ENCODE measurements at places on chromosomes 13 and 19.

DNA sequence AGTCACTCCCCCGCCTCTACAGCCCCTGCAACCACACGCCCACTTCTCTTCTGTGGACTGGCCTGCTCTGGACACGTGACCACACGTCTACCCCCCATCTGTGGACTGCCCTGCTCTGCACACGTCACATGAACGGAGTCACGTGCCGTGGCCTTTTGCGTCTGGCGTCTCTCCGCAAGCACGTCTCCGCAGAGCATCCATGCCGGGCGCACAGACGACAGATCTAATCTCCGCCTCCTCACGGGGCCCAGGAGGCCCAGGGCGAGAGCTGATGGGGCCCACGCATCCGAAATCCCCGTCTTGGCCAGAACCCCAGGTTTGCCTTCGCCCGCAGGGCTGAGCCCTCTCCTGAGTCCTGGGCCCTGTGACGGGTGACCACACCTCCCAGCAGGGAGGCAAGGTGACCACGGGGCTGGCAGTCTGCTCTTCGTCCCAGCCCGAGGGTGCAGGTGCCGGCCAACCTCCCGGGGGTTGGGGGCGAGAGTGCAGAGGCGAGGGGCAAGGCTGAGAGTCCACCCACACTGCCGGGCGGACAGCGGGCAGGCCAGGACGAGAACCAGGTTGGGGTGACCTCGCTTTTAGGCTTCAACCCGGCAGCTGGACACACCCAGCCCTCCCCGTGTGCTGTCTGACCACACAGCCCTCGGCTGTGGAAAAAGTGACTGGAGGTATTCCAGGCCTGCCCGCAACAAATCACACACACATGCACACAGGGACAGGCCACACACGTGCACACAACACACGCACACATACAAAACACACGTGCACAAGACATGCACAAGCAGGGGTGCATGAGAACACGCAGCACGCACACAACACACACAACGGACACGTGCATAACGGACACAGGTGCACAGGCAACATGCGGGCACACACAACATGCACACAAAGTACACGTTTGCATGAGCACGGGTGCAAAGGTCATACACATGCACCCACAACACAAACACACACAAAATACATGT is 3.9 kb downstream of the SBNO2 start:
- DNase-seq = no peak

GRCh38 chr19:45016388-45017314 is 15.4 kb downstream of the RELB start:
- peak; percentile 57 for DNase-seq

DNA sequence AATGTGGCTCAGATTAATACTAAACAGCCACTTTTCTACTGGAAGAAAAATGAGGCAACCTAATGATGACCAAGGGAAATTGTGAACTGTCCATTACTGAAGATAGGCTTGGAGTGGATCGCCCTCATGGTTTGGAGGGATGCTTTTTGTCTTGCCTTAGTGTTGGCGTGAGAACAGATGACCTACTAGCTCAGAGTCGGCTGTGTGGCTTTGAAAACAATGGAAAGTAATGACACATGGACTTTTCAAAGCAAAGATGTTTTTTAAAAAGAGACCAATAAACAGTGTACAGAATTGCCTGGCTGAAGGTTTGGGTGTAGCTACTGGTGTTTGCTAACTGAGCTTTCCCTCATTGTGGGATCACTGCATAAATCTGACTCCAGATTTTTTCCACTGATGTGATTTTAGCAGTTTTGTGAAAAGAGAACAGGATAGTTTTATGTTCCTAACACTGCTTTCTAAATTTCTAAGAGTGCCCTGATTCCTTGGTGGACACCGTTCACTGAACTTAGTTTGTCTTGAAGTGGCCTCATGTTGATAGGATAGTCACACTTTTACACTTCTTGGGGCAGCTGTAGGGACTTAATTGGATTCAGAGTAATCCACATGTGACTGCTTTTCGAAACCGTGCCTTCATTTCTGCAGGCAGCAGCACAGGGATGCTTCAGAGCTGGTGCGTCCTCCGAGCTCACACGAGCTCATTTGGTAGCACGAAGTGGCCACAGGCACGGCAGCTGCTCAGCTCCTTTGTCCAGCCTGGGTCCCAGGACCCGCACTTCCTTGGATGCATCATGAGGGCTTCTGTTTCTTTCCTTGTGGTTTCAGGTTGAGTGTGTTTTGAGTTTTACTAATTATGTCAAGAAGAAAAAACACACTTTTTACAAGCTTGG is 4.3 kb downstream of the CEBPG start:
- DNase-seq = no peak

- DNase-seq = no peak
Observed at GRCh38 chr19:28169168-28169887, 1043.6 kb downstream of the UQCRFS1 start.

- no peak for DNase-seq
Observed at GRCh38 chr13:67232384-67232783, 2.2 kb upstream of the PCDH9 start.

DNA sequence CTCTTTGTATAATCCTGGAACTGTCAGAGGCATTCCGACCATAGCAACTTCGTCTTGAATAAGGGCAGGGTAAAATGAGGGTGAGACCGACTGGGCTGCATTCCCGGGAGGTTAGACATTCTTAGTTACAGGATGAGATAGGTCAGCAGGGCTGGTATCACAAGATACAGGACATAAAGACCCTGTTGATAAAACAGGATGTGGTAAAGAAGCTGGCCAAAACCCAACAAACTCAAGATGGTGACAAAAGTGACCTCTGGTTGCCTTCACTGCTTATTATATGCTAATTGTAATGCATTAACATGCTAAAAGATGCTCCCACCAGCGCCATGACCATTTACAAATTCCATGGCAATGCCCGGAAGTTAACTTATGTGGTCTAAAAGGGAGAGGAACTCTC is 27.7 kb upstream of the MBNL2 start:
- no peak for DNase-seq

- DNase-seq = no peak
Observed at GRCh38 chr13:84923831-84924230, 875.4 kb downstream of the SLITRK6 start.

GRCh38 chr19:32373585-32374295 is 28.3 kb downstream of the ZNF507 start:
- no peak for DNase-seq

DNA sequence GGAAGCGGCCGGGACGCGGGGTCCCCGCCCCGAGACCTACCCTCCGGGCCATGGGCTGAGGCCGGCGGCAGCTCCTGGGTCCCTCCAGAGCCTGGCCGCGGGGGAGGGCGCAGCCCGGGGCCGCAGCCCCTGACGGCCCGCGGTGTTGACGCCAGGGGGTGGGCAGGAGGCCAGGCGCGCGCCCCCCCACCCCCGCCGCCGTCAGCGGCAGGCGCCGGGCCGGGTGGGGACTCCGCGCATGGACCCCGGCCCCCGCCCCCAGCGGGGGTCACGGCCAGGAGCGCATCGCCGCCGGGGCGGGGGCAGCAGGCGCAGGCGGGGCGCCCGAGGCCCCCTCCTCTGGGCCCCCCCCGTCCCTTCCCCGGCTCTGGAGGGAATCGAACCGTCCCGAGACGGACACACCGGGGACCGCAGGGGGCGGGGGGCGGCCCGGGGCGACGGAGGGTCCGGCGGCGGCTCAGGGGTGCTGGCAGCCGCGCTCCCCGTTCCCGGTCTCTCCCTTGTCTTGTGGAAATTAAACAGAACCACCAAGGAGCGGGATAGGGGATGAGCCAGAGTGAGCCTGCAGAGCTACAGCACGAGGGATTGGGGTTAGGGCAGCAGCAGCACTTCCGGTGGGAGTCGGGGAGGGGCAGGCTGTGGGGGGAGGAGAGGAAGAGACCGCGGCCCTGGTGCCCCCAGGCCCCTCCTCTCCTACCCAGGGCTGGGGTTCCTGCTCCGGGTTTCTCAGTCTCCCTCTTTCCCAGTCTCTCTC is at the start of gene MEIS3:
MEIS3 (minus strand) TSS at position 498 of the 754 bp plus-strand sequence; CDS start at position 52, 446 bp downstream.
- no peak for DNase-seq

GRCh38 chr19:17097593-17098126 is 22.1 kb downstream of the MYO9B start:
- peak; percentile 40 for DNase-seq

DNA sequence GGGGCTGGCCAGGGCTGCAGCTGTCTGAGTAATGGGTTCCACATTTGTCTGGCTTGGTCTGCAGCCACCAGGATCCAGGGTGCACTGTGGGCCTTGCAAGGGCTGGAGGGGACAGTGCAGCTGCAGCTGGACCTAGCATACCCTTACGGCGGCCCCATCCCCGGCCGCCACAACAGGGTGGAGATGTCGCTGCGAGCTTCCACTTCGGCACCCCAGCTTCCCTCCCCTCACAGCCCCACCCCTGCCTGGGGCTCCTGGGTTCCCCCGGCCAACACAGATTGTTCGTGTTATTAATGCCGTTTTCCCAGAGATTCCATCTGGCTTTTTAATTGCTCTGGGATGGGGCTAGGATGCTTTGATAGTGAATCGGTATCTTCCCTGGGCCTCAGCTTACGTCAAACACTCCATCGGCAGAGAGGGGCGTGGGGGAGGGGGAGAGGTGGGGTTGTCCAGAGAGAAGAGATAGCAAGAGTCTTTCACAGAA is 5.8 kb downstream of the CEBPA start:
- DNase-seq = no peak

DNA sequence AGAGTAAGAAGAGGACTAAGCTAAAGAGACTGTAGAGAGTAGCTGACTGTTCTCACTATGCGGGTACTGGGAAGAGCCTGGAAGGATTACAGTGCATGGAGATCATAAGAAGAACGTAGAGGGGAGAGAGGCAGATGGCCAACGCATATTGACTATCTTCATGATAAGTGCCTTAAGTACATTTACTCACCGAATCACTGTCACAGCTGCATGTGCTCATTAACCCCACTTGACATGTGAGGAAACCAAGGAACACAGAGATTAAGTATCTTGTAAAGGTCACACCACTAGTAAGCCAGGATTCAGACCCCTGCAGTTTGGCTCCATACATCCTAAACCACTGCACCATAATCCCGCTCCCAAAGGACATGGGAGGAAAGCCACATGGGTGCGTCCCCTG is 34.1 kb downstream of the SMAD9 start:
- DNase-seq = no peak

GRCh38 chr19:12642506-12642905 is 24.0 kb downstream of the MAN2B1 start:
- no peak for DNase-seq

- DNase-seq = no peak
Observed at GRCh38 chr13:31850041-31850555, 110.8 kb downstream of the RXFP2 start.

DNA sequence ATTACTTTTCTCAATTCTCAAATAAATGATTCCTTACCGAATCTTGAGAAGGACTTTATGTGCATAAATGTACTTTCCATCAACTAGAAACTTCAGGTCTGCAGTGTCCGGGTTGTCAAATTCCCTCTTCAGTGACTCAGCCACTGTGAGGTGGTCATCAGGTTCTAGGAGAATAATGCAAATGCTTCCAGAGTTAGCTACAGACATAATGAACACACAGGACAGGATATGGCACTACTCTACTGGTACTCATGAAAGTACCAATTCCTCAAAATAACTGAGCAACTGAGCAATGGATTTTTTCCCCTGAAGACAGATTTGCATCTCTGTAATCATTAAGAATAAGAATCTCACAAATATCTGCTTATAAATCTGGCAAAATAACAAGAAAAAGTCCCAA is 31.2 kb downstream of the RCBTB2 start:
- DNase-seq = peak; percentile 41

- DNase-seq = no peak
Observed at GRCh38 chr13:100984085-100984705, 309.6 kb upstream of the TMTC4 start.

DNA sequence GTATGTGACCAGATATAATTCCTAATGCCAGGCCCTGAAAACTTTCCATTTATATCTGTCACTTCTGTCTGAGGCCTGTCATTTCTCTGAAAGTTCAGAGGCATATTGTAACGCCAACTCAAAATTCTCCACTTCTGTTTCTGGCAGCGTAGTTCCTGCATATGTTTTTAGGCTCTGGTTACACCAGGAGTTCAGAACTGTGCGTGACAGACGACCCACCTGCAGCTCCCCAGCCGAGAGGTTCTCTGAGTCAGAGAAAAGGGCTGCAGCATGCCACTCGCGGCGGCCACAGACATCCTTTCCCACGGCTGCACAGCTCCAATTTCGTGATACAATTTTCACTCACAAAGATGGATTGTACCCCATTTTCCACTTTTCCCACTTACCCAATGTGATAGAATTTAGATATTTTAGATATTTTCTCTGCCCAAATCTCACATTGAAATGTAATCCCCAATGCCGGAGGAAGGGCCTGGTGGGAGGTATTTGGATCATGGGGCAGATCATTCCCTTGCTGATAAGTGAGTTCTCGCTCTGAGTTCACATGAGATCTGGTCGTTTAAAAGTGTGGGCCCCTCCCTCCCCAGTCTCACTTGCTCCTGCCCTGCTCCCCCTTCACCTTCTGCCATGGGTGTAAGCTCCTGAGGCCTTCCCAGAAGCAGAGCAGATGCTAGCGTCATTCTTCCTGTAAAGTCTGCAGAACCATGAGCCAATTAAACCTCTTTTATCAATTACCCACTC is 308.1 kb downstream of the LIG4 start:
- DNase-seq = no peak

GRCh38 chr13:94323764-94324758 is 155.4 kb downstream of the DCT start:
- DNase-seq = no peak

DNA sequence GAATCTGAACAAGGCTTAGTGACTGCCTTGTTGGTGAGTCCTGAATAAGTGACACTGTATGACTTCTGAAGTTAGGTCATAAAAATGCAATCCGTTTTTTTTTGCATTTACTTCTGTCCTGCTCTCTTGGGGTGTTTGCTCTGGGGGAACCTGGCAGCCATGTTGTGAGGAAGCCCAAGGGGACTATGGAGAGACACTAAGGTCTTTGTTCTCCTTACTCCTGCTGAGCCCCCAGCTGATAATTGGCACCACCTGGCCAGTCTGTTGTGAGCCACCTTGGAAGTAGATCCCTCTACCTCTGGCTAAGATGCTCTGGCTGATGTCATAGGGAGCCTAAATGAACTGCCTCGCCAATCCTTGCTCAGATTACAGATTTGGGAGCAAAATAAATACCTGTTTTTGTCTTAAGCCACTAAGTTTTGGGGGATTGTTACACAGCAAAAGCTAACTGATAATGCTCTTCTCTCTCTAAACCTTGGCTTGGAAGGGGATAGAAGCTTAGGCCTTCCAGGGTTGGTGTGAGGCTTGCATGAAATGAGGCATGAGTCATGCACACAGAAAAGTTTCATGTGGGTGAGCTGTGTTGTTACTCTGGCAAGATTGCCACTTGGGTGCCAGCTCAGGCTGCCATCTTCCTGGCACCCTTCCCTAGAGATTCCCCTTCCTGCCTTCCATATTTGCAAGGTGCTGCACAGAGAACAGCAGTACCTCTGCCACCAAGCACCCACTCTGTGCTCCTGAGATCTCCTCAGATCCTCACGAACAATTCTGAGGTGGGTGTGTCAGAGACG is 10.1 kb downstream of the TUBB4A start:
- DNase-seq = no peak

GRCh38 chr19:722553-723101 is 13.9 kb downstream of the PALM start:
- no peak for DNase-seq

DNA sequence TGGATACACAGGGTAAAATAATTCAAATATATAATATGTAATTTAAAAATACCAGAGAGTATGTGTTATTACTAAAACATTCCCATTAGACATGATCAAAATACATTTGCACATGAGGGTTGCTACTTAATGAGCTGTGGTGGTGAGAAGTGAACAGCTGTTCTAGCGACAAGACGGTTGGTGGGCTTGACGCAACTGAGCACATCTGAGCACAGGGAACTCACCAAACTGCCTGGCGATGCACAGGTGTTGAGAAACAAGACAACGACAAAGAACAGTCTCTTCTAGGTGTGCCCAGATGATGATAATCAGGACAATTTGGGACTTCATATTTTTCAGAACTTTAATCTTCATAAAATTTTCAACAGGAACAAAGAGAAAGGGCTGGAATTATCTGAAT is 555.1 kb upstream of the SGCG start:
- DNase-seq = no peak

Data from CD14-positive monocyte (primary cell).